ENCODE measurements at places on chromosomes 11 and 22.

DNA sequence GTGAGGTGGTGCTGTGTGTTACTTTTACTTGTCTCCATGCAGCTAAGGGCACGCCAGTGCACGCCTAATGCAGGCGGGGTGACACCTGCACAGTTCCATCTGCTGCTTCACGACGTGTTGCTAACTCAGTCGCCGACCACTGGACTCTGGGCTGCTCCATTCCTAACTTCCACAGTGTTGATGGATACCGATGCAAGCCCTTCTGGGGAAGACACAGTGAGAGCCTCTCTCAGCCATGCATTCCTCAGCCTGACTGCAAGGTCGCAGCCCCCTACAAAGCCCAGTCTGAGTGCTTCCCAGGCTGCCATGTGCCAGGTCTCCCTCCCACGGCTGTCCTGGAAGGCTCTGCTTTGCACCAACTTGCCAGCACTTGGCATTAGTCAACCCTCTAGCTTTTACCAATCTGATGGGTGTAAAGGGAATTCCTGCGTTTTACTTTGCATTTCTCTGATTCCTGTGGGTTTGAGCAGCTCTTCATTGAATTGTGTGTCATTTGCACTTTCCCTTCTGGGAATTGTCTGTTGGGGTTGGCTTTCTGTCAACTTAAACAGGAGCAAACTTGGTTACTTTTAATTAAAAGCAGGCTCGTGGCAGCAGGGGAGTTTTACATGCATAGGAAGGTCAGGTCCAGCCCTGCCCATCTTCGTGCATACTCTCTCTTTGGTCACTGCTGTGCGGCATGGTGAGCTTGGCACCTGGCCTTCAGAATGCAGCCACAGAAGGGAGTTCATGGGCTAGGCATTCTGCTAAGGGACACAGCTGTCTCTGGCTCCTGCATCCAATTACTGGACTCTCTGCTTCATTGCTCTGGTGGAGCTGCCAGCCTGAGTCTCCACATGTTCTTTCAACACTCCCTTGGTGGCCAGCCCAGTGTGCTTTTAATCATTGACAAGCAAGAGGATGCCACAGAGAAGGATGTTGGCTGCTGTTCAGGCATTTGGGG, 34.6 kb upstream of the SHANK2 start:
- no peak for DNase-seq

DNA sequence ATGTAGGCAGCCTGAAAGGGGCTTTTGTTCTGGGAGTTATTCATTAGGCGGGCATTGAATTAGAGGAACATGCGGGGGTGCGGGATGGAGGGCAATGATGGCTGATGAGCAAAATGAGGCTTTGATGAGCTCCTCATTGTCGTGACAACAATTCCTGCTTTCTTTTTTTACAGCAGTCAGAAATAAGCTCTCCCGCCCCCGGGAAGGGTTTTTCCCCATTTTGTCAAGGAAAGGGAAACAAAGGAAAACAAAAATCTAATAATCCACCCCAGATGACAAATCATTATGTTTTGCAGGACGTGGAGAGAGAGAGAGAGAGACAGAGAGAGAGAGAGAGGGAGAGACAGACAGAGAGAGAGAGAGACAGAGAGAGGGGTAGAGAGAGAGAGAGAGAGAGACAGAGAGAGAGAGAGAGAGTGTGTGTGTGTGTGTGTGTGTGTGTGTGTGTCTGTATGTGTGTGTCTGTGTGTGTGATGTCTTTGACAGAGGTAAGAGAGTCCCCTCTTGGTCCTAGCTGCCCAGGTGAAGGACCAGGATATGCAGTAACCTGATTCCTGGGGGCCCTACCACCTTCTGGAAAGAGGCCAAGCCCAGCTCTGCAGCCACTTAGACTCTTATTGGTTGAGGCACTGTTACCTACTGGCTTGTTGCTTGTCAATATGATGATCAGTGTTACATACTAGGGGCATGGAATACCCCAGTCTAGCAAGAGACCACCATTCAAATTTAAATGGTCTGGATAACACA, 46.7 kb upstream of the PARVA start:
- no peak for DNase-seq

DNA sequence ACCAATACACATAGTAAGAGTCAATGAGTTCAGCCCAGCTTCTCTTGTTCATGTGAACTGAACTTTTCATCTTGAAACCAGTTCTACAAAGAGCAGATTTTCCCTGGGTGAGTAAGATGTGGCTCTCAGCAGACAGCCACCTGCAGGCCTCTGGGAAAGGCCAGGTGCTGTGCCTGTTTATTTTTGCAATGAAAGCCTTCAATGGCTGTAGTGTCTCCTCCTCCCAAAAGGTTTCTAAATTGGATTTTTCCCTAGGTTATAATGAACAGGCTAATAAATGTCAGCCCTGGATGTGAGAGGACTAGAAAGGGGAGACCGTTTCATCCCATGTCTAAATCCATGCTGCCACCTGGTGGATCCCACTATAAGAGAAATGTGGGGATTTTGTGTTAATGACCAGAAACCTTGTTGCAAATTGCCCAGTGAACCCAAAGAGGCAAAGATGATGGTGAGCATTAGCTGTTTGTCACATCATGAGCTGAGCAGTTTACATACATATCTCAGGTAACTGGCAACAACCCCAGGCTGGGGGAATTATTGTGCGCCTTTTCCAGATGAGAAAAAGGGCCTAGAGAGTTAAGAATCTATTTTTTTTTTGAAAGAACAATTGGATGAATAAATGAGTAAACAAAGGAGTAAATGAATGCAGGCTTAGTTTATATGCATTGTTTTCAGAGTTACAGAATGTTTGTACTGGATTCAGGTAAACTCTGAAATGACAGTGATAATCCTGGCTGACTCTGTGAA, 12.7 kb downstream of the C11orf91 start:
- DNase-seq = peak; percentile 68

DNA sequence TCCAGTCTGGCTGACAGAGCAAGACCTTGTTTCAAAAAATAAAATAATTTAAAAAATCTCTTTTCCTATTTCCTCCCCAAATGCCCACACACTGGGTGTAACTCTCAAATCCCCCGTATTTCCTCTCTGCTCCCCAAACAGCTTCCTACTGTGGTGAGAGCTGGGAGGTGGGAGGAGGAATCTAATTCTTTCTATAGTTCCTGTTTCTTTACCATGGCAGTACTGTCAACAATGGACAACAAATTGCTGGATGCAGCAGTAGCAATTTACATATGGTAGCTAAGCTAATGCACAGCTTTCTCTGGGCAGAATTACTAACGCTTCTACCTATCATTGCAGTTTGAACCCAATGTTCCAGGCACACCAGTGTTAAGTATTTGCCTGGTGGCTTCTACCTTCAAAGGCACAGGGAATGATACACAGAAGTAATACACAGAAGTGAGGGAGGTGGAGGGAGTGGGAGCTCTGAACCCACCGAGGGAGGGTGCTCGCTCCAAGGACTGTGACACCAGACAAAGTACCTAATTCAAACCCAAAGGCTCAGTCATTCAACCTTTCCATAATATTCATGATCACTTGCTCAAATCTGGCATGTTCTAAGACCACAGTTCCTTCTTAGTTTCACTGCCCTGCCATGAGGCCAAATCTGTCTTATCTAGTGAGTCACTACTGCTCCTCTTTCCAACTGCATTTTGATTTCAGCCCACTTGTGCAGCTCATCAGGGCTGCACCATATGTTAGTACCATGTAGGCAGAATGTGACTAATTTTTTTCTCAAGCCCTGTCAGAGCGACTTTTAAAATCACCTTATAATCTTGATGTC, 37.9 kb downstream of the CELF1 start:
- no peak for DNase-seq

- no peak for DNase-seq
These were observed 30.6 kb downstream of the MMP13 start for GRCh38 chr11:102924851-102925380.

GRCh38 chr22:32758866-32759385, 42.6 kb upstream of the TIMP3 start:
- no peak for DNase-seq

DNA sequence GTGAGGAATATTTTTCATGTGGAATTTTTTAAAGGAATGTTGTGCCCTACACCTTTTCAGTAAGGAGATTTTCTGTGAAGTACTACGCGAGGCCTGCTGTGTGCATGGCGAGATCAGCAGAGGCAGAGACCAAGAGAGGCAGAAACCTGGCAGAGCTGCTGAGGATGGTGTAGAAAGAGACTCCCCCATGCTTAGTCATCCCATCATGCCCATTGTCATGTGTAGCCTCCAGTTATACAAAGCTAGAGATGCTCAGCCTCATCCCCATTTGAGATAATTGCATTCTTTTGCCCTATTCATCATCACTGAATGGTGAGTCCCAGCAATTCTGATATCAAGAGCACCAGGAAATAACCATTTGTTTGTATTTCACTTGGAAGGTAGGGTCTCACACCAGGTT, 3.0 kb upstream of the MS4A7 start:
- DNase-seq = no peak

DNA sequence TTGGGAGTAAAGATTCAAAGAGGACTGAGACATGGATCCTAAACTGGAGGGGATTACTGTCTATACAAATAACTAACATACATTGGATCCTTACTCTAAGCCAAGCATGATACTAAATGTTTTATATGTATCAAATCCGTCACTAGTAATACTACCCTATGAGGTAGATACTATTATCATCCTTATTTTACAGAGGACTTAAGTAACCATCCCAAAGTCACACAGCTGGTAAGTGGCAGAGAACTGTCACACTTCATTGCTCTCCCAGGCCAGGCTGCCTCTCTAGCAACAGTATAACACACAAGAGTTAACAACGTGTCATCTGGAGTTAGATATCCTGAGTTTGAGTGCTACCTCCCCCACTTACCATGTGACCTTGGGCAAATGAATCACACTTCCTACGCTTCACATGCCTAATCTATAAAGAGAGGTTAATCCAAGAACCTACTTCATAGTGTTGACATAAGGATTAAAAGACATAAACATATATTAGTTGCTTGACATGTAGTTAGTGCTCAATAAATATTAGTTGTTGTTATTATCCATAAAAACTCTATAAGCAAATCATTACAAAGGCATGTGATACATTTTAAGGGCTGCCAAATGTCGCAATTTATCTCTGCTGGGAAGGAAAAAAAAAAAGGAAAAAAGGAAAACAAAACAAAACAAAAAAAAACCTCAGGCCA, 33.8 kb upstream of the SPON1 start:
- peak; percentile 25 for DNase-seq

DNA sequence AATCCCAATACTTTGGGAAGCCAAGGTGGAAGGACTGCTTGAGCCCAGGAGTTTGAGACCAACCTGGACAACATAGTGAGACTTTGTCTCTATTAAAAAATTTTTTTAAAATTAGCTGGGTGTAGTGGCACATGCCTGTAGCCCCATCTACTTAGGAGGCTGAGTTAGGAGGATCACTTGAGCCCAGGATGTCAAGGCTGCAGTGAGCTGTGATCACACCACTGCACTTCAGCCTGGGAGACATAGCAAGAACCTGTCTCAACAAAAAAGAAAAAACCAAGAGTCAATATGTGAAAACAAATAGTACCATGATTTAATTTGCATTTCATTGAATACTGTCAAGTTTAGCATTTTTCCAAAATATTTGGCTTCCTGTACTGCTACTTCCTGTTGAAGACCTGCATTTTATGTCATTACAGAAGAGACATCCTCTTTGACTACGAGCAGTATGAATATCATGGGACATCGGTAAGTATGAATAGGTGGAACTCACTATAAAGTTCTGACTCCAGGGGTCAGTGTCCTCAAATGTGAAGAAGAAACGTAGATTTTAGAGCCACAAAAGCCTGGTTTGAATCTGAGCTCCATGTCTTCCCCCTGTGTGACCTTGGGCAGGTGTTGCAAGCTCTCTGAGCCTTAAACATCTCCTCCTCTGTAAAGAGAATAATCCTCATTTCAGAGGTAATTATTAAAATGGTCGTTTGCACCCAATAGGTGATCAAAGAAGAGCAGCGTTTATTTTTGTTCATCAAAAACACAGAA, 16.0 kb downstream of the CDC45 start:
- DNase-seq = no peak

- DNase-seq = no peak
These were observed 42.4 kb downstream of the GLYATL2 start for GRCh38 chr11:58801974-58802545.

- no peak for DNase-seq
These were observed 49.8 kb upstream of the GAB2 start for GRCh38 chr11:78467370-78467769.

DNA sequence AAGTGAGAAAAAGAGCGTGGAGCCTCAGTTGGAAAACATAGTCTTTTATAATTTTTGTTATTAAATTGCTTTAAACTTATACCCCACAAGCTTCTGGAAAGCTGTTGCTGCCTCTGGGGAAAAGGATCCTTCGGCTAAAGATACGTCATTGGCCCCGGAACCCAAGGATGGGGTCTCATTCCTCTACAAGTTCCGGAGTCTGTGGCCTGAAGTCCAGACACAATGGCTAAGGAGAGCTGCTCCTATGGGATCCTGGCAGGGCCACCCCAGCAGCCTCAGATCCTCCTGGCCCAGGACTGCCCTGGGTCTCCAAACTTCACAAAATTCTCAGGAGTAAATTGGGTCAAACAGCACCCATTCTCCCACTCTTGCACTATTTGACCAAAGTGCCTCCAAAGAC, 5.9 kb downstream of the WT1 start:
- DNase-seq = no peak

- DNase-seq = no peak
These were observed 52.7 kb downstream of the IGF2 start for GRCh38 chr11:2086239-2087040.

DNA sequence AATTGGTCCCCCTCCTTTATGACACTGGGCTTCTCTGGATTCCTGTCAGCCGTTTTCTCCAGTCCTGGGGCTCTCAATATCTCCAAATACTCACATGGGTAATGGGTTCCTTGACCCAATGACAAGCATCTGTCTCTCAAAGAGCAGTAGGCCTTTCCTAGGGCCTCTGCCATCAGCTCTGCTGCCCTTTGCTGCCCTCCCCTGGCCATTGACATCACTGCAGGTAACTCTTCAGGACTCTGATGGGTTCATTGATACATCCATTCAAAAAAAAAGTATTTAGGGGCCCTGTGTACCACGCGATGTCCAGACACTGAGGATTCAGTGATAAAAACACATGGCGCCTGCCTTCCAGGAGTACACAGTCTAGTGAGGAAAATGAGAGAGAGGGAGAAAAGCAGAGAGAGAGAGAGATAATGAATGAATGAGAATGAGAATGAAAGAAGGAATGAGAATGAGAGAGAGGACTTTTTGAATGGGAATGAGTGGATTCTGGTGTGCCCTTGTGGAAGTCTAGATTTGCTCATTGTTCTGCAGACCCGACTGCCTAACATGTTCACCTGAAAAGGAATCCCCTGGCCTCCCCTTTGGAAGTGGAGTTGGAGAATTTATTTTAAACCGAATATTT, 42.6 kb upstream of the OLFML1 start:
- peak; percentile 74 for DNase-seq
